Choroid plexus epithelial cell (primary cell): ENCODE measurements at places on chromosomes 5 and 9.

DNA sequence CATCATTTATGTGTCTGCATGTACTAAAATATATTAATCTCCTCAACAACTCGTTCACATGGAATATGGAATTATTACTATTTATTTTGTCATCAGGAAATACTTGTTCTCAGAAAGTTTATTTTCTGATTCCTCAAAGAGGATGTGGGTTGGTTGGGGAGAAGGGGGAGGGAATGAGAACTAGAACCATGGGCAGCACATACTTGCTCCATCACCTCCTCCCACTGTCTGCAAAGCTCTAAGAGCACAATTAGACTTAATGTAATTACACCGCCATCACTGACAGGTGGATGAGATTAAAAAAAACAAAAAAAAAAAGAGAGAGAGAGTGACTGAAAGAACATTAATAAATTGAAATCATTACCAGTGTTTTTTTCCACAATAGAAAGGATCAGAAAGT is 98.2 kb downstream of the OXCT1 start:
- peak; percentile 28 for DNase-seq

- no peak for DNase-seq
Measured at GRCh38 chr9:79759460-79759859, 187.7 kb downstream of the TLE4 start.

GRCh38 chr9:96663506-96664120 is 8.5 kb upstream of the PRXL2C start:
- DNase-seq, result peak; percentile 24

GRCh38 chr5:33433303-33434240 is 7.2 kb upstream of the TARS1 start:
- peak; percentile 92 for DNase-seq

DNA sequence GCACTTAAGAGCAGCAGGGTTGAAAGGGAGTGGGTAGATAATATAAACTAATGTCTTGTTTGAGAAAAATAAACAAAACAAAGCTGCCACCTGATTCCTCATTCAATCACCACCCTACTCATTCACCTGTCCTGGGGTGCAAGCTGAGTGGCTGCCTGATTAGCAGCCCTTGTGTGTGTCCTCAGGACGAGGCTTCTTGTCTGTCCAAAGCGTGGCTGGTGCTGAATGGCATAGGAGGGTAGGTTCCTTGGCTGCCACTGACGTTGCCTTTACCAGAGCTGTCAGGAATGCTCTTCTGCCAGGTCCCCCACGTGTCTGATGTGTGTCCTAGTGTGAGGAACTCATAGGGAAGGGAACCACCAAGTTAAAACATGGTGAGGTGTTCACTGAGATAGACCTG is 146.6 kb upstream of the SLC24A2 start:
- DNase-seq, result no peak

DNA sequence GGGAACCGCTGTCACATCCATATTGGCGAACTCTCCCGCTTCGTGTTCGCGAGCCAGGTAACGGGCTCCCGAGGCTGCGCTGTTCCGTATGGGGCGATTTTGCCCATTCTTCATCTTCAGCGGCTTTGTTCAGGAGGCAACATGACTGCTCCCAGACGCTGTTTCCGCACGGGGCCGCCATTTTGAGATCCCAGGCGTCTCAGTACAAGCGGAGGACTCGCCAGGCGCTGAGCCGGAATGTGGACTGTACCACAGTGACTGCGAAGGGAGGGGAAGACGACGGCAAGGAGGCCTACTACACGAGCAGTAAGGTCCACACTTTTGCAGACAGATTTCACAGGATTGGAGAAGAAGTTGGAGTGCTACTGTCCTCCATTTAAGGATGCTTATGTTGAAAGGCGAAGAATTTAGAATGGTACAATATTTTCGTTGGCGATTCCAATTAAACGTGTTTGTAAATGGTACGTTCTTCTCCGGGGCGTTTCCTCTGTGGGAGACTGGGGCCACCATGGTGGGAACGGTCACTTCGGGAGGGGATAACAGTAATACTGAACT is 41.6 kb upstream of the ZNF300 start:
- DNase-seq, result peak; percentile 95

DNA sequence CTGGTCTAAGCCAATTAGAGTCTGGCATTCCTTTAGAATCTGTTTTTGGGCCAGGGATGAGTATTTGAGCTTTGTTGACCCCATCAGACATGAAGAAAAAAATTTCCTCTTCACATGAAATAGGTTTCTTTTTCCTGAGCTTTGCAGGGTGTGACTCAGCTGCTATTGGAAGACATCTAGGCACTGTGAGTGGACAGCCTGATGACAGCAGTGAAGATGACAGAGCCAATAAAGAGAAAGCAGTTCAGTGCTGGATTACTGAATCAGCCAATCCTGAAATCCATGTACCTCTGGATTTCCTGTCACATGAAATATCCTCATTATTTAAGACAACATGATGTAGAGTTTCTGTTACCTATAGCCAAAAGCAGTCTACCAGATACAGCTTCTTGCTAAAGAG is 51.3 kb upstream of the GRIA1 start:
- no peak for DNase-seq

GRCh38 chr5:55453211-55453610 is 81.6 kb downstream of the PLPP1 start:
- no peak for DNase-seq

DNA sequence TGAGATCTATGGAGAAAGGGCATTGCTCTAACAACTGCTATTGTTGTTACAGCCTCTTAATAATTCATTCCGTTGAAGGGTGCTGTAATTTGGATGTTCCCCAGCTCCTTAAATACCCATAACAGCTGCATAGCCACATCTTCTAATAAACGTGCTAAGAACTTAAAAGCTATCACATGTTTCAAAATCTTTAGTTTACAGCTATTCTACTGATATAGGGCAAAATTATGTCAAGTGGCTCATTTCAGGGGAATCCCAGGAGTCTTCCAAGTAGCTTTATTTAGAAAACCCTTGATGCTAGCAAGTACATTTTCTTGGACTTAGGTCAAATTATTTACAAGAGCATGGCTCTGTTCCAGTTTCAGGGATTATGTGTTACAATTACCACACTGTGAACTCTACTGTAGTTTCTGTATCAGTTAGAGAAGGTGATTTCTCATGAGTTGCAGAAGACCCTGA is 990.4 kb upstream of the ACO1 start:
- DNase-seq, result peak; percentile 98

- DNase-seq, result no peak
Measured at GRCh38 chr5:109601736-109602135, 88.0 kb upstream of the MAN2A1 start.

GRCh38 chr9:137026828-137027227 is 1.2 kb downstream of the ABCA2 start:
- DNase-seq, result no peak

GRCh38 chr5:96150007-96150406 is 188.4 kb upstream of the ELL2 start:
- no peak for DNase-seq

DNA sequence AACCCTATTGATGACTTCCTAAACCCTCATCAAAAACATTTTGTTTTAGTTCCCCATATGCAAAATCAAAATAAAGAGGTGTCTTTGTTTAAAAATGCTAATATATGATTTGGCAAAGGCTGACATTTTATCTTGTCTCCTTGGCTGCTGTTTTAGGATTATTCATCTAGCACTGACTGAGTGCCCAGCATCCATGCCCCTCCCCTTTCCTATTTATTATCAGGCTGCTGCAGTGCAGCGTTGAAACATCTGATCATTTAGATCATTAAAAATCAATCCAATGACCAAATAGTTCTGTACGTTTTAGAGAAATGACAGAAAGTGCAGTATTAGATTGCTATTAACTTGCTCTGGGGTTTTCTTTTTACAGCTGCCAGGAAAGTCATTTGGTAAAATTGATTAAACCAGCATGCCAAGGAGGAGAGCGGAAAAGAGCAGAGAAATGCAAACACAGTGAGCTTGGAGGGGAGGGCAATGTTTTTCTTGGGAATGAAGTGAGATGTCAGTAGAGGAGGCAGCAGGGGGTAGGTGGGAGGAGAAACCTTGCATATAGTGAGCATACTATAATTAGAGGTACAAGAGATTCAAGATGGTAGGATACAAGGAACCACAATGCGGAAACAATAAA is 286.3 kb downstream of the PDE4D start:
- DNase-seq, result peak; percentile 21

DNA sequence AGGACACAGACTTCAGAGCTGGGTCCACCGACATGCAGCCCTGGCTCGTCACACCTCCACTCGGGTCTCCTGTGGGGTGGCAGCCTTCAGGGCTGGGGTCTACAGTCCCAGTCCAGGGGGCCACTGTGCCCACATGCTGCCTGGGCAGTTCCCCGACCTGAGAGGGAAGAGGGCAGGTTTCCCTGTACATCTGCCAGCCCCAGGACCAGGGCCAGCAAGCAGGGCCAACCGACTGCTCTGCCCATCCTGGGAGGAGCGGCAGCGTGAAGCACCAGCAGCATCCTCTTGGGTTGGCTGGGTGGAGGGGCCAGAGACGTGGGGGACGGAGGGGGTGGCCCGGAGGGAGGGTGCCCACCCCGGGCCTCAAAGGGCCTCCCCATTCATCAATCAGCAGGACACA is 120.6 kb upstream of the SARDH start:
- DNase-seq, result no peak

- no peak for DNase-seq
Measured at GRCh38 chr5:74390822-74391221, 249.7 kb downstream of the ENC1 start.

DNA sequence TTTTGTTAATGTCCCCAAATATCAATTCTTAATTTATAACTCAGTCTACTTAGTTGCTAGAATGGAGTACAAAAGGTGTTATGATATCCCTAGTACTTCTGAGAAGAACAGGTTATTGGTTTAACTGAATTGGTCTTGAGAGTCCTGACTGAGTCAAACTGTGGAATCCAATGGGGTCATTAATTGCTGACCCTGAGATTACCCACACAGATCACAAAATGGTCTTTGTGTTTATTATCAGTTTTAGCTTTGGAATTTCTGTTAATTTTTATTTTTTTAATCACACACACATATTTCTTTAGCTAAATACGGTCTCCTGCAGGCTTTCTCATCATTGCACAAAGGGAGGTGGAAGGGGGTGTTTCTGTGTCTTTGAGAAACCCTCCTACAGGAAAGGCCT is 301.6 kb downstream of the EBF1 start:
- DNase-seq, result no peak

DNA sequence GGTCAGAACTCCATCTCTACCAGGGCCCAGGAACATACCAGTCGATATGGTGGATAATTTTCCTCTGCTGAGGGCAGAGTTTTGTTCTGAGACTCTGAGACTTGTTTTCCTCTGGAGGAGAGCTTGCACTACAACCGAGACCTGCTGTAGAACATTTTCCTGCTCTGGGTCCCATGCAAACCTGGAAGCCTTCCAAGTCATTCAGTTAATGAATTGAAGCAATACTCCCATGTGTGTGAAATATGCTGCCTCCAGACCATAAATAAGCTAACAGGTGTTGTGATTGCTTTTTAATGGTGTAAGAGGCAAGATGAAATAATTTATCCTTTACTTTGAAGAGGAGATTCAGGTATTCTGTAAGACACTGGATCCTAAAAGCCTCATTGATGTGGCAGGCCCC is 372.8 kb downstream of the TMEM167A start:
- no peak for DNase-seq

DNA sequence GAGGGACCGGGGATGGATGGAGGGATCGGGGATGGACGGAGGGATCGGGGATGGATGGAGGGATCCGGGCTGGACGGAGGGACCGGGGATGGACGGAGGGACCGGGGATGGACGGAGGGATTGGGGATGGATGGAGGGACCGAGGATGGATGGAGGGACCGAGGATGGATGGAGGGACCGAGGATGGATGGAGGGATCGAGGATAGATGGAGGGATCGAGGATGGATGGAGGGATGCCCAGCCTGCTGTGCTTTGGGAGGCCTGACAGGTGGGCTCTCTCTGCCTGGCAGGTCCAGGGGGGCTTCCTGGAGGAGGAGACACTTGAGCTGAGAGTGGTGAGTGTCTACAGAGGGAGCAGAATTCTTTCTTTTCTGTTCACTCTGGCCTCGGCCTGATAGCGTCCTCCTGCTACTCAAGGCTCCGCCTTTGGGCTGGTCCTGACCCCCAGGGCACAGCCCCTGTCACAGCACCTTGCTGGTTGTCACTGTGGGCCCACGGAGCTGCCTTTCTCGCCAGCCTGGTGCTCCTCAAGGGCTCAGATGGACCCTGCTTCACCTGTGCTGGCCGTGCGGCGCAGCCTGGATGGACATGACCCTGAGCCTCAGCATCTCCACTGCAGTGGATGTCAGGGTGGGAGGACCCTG is 42.2 kb upstream of the RNF130 start:
- no peak for DNase-seq

DNA sequence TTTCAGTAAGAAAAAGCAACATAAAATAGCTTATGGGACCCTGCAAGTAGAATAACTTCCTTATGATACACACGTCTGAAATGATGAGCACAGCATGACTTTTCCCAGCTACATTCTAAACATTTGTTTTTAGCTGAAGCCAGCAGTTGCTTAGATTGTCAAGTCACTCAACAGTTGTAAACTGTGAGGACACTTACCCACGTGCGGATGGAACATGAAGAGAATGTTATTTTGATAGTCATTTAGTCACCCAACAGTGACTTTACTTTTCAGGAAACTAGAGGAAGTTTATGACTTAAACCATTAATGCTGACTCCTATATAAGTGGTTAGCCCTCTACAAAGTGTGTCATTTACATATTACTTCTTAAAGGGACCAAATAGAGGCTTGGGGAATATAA is 3.0 kb downstream of the HACD4 start:
- DNase-seq, result no peak

DNA sequence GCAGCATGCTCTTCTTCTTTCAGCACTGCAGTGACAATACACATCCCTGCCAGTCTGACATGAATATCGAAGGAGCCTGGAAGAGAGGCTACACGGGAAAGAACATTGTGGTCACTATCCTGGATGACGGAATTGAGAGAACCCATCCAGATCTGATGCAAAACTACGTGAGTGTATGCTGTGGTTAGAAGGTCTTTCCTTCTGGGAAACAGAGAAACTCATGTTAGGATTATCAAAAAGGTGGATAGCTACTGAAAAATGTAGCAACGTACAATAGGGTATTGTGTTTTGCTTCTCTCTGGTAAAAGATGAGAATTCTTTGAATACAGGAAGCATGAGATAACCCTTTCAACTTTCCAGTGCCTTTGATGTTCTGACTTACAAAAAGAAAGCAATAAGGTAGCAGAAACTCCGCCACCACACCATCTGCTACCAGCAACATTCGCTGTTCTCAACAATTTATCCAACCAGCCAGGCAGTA is 133.3 kb downstream of the PCSK5 start:
- peak; percentile 9 for DNase-seq

DNA sequence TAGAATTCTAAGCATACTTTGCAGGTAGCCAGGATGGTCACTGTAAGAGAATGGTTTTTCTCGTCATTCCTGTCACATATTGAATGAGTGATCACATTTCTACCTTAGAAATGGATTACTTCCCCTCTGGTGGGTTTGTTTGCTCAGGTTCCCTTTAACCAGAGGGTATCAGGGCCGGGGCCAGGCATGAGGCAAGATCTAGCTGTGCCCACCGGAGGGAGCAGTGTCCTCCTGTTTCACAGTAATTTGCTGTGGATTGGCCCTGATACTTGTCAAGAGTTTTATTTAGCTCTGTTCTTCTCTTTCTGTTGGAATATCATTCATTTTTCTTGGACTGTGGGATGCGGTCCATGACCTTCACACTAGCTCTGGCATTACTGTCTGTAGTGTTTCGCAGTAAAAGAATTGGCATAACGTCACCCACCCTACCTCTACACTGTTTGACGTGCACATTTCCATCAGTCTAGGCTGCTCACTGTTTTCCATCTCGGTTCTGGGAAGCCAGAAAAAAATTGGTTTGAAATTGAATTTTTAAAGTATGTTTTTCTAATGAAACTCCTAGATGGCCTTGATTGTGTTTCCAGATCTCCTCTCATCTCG is 42.4 kb upstream of the ZBED3 start:
- DNase-seq, result peak; percentile 67
